ENCODE measurements at places on chromosomes 13 and 19.

DNA sequence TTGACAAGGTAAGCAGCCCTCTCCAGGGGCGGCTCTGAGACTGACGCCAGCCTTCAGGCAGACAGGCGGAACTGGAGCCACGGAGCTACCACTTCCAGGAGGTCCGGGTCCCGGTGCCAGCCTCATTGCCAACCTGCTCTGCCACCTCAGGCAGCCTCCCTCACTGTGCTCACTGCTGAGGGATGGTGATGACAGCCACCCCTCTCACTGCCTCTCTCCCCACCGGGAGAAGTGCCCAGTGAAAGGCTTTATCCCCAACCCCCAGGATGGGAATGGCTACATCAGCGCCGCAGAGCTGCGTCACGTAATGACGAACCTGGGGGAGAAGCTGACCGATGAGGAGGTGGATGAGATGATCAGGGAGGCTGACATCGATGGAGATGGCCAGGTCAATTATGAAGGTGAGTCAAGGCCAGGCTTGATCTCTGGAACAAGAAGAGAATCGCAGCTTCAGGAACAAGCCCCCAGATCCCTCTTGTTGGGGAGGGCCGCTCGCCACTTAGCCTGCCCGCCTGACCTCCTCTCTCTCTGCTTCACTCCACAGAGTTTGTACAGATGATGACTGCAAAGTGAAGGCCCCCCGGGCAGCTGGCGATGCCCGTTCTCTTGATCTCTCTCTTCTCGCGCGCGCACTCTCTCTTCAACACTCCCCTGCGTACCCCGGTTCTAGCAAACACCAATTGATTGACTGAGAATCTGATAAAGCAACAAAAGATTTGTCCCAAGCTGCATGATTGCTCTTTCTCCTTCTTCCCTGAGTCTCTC lies 7.6 kb downstream of the CALM3 start:
- DNase-seq, result no peak

- DNase-seq, result no peak
Measured at GRCh38 chr13:100899720-100900316, 225.2 kb upstream of the TMTC4 start.

- DNase-seq, result no peak
Measured at GRCh38 chr13:49597043-49597641, 11.8 kb upstream of the RCBTB1 start.

DNA sequence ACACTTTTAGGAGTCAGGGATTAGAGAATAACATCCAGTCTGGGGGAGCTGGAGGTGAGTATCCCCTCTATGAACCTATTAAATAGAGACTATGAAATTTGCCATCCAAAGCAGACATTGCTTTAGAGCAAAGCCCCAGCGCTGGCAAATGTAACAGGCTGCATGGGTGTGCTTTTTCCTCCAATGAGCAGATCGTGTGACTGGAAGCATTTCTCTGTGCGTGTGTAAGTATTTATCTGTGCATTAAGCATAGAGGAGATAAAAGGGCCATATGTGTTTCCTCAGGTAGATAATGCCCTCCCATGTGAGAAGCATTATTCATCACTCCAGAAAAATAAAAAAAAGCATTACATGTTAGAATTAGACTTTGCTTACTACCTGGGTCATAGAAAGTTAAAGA lies 924 bp downstream of the TNFSF13B start:
- no peak for DNase-seq

- DNase-seq, result peak; percentile 53
Measured at GRCh38 chr13:48532256-48532505, 699 bp downstream of the RCBTB2 start.

DNA sequence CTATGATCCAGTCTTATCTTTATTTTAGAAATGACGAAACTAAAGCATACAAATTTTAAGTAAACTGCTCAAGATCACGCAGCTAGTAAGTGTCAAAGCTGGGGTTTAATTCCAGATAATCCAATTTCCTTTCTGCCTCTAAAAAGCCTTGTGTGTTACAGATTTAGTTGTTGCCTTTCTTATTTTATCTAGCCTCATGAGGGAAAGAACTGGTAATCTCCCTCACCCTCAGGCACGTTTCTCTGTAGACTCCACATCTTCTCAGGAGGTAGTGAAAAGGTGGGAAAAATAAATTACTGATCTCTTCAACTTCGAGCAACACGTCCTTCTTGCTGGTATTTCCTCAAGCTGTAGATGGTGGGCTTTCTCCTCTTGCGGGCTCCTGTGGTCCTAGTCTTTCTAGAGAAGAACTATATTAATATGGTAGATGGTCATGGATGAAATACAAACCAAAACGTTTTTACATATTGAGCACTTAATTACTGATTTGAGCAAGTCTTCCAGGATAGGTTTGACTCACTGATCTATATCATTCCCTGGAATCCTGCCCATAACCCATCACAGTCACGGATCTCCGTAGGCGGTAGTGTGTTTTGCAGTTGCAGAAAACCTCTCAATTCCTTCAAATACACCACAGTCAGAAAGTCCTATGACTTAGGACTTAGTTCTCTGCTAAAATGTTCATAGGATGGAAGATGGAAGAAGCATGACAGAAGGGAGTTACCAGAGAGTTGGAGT lies 519.5 kb downstream of the DCT start:
- DNase-seq, result no peak

GRCh38 chr19:3403489-3404323 lies 37.3 kb downstream of the NFIC start:
- DNase-seq, result no peak

DNA sequence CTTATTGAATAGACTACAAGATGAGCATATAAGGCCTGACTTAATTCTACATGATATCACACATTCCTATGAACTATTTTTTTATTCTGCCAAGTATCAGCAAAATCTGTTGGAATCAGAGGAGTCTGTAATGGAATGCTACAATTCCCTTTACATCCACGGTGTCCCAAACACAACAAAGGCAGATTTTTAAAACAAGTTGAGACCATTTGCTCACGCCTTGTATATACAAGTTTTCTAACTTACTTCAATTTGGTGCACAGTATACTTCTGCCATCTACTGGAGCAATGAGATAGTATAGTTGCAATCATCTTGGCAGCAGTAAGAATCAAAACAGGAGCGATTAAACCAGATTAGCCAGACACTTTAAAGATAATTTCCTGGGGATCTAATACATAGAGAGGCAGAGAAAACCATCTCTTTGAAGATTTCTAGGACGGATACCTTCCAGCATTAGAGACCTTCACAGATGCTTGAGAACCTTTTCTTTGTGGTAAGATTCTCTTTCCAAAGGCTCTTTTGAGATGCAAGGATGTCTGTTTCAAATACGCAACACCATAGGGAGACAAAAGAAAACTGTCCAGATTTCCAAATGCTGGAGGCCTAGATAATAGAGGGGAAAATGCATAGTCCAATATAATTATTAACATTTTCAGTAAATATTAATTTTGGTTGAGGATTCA lies 302.0 kb upstream of the MIR17HG start:
- peak; percentile 13 for DNase-seq

DNA sequence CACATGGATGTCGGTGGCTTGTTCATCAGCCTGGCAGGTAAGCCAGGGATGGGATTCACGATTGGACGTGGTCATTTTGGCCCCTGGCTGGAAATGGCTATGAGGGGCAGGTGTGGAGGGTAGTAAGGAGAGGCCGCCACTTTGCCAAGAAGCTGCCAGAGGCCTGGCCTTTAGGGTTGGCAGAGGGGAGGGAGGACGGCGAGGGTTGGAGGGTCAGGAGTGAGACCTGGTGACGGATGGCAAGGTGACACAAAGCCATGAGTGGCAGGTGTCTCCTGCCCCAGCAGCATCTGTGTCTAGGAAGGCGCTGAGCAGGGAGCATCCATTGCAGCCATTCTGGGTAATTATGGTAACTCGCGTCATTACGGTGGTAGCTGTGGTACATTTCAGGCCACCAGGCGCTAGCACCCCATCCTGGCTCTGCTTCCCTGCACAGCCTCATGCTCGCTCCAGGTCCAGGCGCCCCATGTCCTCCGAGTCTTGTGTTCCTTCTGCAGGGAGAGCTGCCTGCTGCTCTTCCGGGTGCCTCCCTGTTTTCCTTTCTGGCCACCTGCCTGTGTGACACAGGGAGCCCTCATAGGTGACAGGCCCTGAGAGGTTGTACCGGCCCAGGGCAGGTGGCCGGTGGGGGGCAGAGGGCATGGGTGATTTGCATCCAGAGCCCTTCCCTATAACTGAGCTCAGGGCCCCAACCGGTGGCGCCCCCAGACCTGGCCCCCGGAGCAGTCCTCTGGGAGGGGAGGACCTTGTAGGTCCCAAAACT lies 4.2 kb downstream of the SSBP4 start:
- no peak for DNase-seq

GRCh38 chr13:75467040-75467728 lies 14.8 kb downstream of the TBC1D4 start:
- no peak for DNase-seq

GRCh38 chr19:16470911-16471811 lies 609 bp downstream of the EPS15L1 start:
- no peak for DNase-seq

DNA sequence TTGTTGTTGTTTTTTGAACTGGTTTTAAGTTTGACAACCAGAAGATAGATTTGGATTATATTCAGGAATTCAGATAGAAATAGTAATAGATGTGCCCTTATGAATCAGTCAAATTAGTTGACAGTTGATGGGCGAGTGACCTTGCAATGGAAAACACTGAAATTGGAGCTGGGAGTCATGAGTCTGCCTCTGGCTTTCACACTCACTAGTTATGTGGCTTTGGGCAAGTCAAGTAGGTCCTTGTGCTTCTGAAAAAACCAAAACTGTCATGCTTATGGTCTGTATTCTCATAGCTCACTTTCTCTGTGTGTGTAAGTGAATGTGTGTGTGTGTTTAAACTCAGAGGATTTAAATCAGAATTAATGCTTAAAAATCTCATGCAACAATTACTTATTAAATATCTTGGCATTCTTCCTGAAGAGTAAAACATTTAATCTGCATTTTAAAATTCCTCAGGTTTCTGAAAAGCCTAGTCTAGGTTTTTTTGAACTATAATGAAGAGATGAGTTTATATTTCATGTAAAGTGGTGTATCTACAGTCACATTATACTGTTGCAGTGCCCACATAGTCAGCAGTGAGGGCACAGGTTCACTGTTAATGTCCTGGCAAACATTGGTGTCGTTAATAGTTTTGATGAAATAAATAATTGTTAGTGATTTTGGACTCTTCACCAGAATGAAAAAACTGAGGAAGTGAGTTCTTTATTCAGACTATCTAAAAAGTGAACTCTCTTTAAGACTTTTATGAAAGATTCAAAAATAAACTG lies 32.5 kb downstream of the UCHL3 start:
- DNase-seq, result no peak

- no peak for DNase-seq
Measured at GRCh38 chr13:22696433-22696832, 484.3 kb upstream of the SGCG start.

GRCh38 chr13:110183910-110184309 lies 123.0 kb downstream of the COL4A1 start:
- DNase-seq, result no peak

DNA sequence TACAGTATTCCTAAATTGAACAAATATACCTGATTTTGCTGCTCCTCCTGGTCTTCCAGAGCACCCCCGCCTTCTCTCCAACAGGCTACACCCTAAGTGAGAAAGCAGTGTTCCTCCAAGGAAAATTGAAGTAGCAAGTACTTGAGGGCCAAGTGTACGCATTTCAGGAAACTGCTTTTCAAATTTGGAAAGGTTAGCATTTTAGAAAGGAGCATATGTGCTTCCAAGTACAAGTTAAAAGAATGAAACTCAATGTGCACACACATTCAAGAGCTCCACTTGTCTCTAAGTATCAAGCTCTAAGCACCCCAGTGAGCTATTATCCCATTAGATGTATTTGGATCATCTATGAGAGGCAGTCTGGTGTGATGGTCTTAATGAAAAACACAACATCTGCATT lies 25.8 kb downstream of the LHFPL6 start:
- DNase-seq, result no peak

DNA sequence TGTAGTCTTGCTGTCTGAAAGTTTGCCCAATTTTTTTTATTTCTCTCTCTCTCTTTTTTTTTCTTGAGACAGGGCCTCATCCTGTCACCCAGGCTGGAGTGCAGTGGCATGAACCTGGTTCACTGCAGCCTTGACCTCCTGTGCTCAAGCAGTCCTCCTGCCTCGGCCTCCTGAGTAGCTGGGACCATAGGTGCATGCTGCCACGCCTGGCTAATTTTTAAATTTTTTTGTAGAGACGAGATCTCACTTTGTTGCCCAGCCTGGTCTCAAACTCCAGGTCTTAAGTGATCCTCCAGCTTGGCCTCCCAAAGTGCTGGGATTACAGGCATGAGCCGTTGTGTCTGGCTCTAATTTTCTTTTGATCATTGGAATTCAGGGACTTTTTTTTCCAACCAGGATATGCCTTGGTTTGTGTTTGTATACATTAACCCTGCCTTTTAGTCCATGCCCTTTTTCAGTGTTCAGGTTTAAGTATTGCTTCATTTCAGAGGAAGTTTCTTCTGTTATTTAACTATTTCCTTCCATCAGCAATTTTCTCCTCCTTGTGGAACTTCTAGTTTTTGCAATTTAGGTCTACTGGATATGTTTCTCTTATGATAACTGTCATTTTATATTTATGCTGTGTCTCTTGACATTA lies 201.4 kb downstream of the PCCA start:
- no peak for DNase-seq

GRCh38 chr19:3721131-3721886 lies 13.1 kb downstream of the TJP3 start:
- peak; percentile 71 for DNase-seq

DNA sequence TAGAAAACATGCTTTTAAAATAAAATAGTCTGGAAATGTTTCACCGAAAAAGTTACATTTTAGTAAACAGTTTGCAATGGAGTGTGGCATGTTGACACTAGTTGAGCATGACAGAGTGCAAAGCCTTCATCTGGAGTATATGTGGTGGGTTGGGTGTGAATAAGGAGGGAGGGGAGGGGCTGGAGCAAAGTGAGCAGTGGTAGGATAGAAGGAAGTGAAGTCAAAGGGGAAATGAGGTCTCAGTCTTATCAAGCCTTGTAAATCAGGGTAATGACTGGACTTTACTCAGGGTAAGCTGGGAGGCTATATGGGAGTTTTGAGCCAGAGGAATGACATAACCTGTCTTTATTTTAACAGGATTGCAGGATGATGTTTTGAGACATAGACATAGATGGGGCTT lies 222.8 kb downstream of the PCDH20 start:
- peak; percentile 7 for DNase-seq

- DNase-seq, result no peak
Measured at GRCh38 chr13:24642219-24642618, 38.0 kb upstream of the ATP12A start.

DNA sequence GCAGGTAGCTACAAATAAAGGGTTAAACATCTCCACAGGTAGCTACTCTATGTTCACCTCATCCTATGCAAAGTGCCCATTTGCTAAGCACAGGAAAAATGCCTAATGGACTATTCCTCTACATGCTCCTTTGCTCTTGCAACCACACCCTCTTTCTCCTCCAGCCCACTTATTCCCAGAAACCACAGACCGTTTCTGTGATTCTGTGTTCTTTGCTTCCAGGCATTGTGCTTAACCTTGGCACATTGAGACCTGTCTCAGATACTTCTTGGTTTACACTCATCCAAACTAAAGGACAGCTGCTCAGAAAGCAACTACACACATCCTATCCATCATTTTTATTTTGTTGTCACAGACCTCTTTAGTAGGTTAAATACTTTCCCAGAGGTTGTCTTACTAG lies 785.0 kb upstream of the MIR17HG start:
- no peak for DNase-seq

- no peak for DNase-seq
Measured at GRCh38 chr13:102718746-102719145, 23.9 kb upstream of the METTL21C start.

Measured in foreskin keratinocyte (primary cell).